ENCODE measurements at places on chromosomes 2 and 18.
A peak's percentile ranks its signal among the peaks of the same experiment; 100 is the strongest.

DNA sequence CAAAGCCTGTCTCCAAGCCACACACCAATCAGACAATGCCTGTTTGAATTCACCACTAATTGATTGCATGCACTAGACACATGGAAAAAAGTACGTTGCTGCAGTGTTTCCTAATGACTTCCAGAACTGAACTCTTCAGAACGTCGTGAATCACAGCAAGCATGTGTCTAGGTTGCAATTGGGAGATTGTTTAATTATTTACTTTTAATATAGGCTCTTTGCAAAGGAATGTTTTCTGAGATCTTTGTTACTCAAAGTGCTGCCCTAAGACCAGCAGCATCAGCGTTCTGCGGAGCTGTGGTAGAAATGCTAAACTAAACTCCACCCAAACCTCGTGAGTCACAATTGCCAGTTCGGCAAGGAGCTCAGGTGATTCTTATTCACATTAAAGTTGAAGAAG lies 52.7 kb upstream of the CCDC68 start:
- no peak for DNase-seq

DNA sequence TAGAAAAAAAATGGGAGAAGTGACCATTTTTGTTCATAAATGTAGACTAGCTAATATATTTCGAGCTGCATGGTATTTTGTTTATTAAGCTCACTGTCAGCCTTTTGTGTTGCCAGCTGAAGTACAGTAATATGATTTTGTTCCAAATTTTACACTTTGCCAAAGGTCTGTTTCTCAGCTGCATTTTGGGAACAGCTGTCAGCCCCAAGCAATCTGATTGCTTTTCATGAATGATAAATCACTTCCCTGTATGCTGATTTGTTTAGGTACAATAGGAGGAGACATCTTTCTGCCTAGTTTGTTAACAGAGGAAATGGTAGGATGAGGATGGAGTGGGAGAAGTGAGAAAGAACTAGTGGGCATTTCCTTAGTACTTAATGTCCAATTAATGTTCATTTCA lies 79.3 kb downstream of the NABP1 start:
- DNase-seq: no peak

DNA sequence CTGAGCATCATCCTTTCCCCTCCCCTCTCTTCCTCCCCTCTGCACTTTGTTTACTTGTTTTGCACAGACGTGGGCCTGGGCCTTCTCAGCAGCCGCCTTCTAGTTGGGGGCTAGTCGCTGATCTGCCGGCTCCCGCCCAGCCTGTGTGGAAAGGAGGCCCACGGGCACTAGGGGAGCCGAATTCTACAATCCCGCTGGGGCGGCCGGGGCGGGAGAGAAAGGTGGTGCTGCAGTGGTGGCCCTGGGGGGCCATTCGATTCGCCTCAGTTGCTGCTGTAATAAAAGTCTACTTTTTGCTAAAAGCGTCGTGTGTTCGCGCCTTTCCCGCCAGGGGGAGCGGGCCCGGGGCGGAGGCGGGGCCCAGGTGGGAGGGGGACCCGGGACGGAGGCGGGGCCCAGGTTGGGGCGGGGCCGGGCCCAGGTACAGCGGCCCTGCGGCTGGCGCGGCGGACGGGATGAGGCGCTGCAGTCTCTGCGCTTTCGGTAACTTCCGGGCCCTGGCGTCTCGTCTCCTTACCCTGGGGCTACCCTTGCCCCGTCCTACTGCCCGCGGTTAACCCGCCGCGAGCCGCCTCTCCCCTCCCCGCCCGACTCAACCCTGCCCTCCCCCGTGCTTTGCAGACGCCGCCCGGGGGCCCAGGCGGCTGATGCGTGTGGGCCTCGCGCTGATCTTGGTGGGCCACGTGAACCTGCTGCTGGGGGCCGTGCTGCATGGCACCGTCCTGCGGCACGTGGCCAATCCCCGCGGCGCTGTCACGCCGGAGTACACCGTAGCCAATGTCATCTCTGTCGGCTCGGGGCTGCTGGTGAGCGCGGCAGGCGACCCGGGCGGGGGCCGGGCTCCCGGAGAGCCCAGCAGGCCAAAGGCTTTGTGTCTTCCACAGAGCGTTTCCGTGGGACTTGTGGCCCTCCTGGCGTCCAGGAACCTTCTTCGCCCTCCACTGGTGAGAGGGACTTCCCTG lies at the start of gene KRTCAP3:
KRTCAP3 (plus strand) TSS at position 424 of the 962 bp plus-strand sequence; CDS start at position 456, 32 bp downstream.
- peak; percentile 87 for DNase-seq

GRCh38 chr2:110980339-110981062 lies 140.2 kb upstream of the BCL2L11 start:
- DNase-seq: peak; percentile 17

- no peak for DNase-seq
Observed at GRCh38 chr2:128004509-128004908, 23.4 kb downstream of the SAP130 start.

DNA sequence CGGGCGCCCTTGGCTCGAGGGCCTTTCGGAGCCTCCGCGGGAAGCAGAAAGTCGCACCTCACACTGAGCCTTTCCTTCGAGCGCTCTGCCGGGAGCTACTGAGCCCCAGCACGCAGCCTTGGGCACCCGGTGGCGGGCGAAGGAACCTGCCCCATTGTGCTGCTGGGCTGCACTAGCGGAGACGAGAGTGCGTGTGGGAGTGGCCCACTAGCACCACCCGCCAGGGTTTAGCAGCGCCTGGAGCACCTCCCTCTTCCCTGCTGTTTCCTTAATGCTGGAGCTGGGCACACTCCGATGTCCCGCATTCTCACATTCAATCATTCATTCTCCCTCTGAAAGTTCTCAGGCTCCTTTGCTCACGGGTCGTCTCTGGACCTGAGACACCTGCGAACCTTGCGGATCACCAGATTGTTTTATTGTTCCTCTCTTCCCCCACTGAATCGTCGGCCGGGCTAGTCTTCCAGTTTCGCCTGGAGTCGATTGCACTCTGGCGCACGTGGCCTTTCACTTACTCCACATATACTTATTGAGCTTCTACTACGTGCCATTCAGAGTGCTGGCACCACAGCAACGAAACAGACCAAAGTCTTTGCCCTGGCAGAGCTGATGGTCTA lies 8.5 kb upstream of the PAX3 start:
- DNase-seq: no peak

GRCh38 chr2:40371525-40372282 lies 80.2 kb downstream of the SLC8A1 start:
- no peak for DNase-seq

DNA sequence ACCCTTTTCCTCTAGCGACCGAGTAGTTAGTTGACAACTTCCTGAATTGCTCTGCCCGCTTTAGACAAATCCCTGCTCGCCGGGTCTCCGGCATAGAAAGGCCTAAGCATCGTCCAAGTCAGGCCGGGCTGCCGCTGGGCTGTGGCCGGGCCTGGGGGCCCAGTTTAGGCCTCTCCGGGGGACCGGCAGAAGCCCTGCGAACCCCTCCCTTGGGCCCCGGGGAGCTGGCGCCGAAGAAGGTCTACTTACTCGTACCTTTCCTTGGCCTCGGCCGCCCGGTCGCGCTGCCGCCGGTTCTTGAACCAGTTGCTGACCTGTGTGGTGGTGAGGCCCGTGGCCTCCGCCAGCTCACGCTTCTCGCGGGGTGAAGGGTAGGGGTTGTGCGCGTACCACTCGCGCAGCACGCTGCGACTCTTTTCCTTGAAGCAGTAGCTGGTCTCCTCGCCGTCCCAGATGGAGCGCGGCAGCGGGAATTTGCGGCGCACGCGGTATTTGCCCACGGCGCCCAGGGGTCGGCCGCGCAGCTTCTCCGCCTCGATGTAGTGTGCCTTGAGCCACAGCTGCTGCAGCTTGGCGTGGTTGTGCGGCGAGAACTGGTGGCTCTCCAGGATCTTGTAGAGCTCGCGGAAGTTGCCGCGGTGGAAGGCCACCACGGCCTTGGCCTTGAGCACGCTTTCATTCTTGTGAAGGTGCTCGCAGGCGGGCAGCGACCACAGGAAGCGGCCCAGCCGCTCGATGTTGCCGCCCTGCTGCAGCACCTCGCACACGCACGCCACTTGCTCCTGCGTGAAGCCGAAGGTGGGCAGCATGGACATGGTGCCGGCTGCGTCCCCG lies 739 bp downstream of the SIX2 start:
- no peak for DNase-seq

- DNase-seq: no peak
Observed at GRCh38 chr18:59123588-59124369, 15.9 kb upstream of the SEC11C start.

DNA sequence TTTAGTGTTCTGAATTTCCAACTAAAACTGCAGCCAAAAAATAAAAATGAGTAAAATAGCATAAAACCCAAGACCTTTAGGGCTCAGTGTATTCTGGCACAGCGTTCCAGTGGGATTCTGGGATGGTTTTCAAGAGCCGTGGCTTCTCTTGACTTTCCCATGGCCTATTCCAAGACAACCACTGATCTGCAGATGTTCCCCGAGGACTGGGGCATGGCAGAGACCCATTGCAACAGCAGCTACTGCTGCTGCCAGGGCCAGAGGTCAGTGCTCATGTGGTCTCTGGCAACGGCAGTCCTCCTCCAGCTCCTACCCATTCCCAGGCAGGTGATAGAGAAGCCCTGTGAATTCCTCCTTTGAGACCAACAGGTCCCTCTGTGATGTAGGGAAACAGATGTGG lies 26.8 kb downstream of the TNP1 start:
- no peak for DNase-seq

GRCh38 chr2:160266037-160266551 lies 66.0 kb upstream of the ITGB6 start:
- DNase-seq: no peak

- DNase-seq: no peak
Observed at GRCh38 chr2:59892398-59892797, 661.1 kb downstream of the BCL11A start.

GRCh38 chr2:170518911-170519310 lies 196.2 kb upstream of the SP5 start:
- DNase-seq: no peak

GRCh38 chr2:31296641-31297287 lies 62.8 kb downstream of the EHD3 start:
- no peak for DNase-seq

- no peak for DNase-seq
Observed at GRCh38 chr18:59779979-59780378, 82.8 kb upstream of the CCBE1 start.

DNA sequence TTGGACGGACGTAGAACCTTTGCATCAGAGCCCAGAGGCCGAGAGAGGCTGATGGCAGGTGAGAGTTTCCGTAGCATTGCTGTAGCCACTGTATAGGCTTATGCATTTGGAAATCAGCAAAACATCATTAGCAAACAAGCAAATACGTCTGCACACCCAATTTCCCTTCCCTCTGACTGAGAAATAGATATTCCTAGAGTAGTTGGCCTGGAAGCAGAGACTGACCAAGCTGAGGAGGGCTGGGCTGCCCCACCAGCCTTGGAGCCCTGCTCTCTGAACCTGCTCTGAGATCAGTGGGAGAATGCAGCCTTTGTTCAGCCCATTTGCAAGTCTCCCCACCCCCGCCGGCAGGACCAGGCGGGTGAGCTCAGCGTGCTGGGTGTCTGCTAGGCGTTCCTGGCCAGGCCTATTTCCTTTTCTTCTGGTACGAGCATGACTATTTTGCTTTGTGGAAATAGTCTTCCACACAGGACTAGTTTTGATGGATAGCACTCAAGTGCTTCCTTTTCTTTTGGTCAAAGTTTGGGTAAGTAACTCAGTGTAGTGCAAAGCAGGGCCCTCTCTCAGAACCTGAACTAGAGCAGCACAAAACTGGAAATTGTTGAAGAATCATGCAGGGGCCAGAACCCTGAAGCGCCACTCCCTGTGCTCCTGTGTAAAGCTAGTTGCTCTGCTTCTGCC lies 21.9 kb upstream of the RNF149 start:
- no peak for DNase-seq

DNA sequence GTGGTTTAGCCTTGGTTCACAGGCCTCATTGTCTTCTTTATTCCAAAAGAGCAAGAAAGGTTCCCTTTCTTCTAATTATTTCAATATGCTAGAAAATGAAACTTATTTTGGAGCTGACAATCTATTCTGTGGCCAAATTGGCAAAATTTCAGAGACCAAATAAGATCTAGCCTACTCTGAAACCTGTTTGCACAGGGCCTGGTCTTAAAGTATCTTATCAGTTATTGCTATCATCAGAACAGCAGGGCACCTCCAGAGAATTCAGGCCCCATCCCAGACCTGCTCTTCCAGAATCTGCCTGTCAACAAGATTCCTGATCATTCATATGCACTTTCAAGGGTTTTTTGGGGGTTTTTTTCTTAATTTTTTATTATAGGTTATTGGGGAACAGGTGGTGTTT lies 198.7 kb downstream of the ANAPC1 start:
- peak; percentile 51 for DNase-seq

GRCh38 chr18:29259838-29260237 lies 1082.9 kb upstream of the CDH2 start:
- no peak for DNase-seq

DNA sequence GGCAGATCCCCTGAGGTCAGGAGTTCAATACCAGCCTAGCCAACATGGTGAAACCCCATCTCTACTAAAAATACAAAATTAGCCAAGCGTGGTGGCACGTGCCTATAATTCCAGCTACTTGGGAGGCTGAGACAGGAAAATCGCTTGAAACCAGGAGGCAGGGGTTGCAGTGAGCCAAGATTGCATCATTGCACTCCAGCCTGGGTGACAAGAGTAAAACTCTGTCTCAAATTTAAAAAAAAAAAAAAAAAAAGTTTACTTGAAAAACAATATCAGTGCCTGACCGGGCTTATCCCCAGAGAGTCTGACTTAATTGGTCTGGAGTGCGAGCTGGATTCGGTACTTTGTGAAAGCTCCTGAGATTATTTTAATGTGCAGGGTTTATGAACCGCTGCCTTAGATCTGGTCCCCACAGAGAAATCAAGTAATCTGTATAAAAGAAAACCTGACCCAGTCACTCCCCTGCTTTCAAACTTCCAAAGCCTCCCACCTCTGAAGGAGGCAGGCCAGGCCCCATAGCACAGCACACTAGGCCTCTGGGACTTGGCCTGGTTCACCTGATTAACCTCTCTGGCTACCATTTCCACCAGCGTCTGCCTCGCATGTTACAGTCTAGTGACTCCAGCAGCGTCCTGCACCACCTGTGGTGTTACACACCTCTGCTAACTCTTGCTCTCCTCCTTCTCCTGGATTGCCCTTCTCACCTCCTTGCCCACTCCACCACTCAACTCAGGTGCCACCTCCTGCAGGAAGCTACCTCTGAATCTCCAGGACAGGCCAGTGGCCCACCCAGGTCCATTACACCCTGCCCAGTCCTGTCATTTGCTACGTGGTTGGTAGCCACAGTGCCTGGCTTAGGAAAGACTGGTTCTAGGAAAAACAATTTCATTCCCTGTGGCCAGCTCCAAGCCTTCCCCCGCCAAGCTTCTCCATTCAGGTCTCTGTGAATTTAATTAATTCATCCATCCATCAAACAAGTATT lies 114.3 kb upstream of the PPP1CB start:
- no peak for DNase-seq

DNA sequence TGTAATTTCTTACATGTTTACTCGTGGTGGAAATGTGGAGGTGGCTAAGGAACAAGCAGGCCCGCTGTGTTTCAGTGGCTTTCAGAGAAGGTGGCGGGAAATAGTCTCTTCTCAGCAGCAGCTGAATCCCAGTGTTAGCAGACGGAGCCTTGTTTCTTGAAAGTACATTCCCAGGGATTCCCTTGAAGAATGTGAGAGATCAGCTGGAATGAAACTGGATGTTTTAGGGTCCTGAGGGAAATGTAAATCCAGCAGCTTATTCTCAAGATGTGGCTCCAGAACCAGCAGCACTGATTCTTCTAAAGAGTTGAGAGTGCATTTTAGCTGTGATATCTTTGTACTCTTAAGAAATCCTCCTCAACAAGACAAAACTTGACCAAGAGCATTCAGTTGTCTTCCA lies 59.1 kb downstream of the CDC42EP3 start:
- DNase-seq: no peak

Measured in RPMI8226 (cell line).